ENCODE measurements at places on chromosomes 3 and 15.
A peak's percentile ranks its signal among the peaks of the same experiment; 100 is the strongest.

GRCh38 chr3:10780243-10780642, 35.8 kb upstream of the SLC6A11 start:
- DNase-seq, result no peak

DNA sequence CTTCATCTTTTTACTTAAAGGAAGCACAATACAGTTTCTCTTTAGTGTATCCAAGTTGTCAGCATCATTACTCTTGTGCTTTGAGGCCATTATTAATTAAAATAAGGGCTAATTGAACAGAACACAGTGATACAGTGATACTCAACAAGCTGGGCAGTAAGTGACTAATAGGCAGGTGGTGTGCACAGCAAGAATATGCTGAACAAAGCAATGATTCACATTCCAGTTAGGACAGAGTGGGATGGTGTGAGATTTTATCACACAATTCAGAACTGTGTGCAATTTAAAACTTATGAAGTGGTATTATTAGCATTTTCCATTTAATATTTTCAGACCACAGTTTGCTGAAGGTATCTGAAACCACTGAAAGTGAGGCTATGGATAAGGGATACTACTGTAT, 116.9 kb downstream of the PLOD2 start:
- no peak for DNase-seq

GRCh38 chr3:52088445-52089367, 32.3 kb upstream of the DUSP7 start:
- DNase-seq, result no peak

DNA sequence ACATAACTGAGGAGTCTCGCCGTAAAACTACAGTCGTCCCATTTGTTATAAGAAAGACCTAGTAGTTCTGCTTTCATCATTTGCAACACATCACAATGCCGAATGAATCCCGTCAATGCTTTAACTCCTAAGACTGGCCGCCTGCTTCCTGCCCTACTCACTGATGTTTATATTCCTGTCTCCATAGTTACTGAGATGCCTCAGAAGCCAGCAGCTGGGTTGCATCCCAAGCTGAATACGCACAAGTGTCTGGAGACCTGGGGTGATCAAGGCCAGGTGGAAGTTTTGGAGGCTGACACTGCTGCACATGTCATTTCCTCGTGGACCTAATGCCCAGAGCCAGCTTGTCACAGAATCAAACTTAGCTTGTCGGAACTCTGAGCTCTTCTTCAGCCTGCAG, 95.2 kb upstream of the UBE2E1 start:
- peak; percentile 86 for DNase-seq

DNA sequence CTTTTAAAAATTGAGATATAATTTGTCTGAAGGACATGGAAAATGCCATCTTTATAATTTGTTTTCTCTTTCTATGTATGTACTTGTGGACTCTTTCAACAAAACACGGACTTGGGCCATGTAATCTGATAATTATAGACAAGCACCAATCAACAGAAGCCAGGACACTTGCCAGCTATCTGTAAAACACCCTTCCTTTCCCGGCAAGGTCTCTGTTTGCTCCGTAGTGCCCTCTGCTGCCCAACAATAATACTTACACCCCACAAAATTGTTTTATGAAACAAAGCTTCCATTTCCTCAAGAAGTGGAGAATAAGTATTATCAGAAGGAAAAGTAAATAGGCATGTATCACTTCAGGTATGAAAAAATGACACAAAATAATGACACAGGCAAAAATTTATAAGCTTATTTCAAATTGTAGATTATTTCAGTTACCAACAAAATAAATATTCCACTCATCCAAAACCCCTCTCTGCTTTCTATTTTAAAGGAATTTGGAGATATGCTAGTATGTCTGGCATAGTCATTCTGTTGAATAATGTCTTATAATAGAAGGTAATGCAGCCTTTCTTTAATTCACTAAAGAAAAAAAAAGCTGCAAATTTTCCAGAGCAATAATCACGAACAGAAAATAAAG, 32.8 kb downstream of the MYH15 start:
- peak; percentile 43 for DNase-seq

GRCh38 chr3:41267975-41268640, 68.8 kb downstream of the CTNNB1 start:
- no peak for DNase-seq

- peak; percentile 17 for DNase-seq
These were observed 36.6 kb downstream of the SLCO2A1 start for GRCh38 chr3:133992951-133993620.

- no peak for DNase-seq
These were observed 287.1 kb downstream of the IL5RA start for GRCh38 chr3:2823031-2823430.

DNA sequence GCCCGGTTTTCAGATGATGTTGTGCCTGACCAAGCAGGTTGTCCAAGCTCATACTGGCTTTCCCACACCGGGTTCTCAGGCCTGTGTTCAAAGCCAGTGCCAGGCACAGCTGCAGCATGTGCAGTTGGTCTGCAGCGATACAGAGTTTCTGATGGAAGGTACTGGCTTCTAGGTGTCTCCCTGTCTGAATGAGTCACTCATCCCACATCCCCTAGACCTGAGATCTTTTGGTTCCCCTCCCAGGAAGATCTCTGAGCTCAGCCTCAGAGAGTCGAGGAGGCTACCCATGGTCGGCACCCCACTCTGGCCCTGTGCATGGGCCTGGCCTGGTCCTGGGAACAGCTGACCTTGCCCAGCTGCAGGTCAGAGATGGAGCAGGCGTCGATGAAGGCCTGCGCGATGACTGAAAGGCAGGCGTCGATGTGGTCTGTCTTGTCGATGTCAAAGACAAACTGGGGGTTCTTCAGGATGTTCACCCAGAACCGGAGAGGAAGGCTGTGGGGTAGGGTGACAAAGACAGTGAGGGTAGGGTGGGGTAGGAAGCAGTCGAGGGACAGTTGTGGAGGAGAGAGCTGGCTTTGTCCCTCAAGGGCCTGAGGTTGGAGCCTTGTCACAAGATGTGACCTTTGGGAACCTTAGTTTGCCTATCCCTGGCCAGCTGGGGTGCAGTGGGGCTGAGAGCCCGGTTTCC, 15.3 kb downstream of the H1-8 start:
- no peak for DNase-seq

- DNase-seq, result no peak
These were observed 54.2 kb downstream of the PPARG start for GRCh38 chr3:12343047-12343501.

- no peak for DNase-seq
These were observed 250.5 kb downstream of the SHQ1 start for GRCh38 chr3:72597756-72598195.

GRCh38 chr15:67838789-67839332, 984 bp downstream of the RNU6-1 start:
- peak; percentile 84 for DNase-seq

GRCh38 chr3:153469162-153469561, 307.1 kb downstream of the RAP2B start:
- no peak for DNase-seq

DNA sequence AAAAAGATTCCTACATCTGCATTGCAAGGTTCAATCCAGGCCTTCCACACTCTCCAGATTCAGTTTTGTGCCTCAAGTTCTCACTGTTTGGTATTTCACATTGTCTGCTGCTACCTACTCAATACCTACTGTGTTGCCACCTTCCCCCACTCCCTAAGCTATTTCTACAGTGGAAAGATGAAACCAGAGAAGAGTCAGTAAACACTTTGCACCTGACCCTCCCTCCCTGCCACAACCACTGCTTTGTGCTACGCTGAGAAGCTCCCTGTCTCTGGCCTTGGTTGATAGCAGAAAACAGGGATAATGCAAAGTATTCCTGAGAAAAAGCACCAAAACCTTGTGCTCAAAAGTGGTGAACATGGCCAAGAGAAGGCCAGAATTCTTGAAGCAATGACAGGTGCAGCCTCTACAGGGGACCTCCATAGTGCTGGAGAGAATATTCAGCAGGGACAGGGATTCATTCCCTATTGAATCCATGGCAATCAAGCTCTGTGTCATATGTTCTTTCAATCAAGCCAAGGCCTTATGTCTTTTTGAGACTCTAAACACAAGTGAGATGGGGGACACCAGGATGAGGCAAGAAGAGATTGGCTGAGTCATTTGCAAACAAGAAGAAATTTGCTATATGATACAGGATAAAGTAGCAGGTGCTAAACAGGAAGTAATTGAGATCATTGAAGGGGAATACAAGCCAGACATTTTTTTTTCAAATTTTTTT, 83.5 kb upstream of the LIPC start:
- DNase-seq, result no peak

DNA sequence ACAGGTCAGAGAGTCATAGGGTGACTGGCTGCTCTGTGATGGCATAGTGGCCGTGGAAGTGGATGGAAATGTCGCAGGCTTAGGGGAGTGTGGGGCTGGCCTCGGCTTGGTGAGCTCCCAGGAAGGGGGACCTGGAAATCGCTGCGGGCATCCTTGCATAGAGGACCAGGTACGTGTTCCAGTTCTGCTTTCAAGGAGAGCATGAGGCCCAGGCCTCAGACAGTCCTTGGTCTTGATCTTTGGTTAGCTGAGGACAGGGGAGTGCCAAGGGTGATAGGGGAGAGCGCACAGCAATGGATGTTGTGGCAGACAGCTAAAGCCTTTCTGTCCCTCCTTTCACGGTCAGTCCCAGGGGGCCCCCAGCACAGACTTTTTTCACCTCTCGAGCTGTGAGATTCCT, 110.5 kb downstream of the SNRPN start:
- no peak for DNase-seq

GRCh38 chr3:102124704-102125103, 275.4 kb downstream of the NFKBIZ start:
- no peak for DNase-seq

- no peak for DNase-seq
These were observed 2.4 kb upstream of the MAGI1 start for GRCh38 chr3:66041116-66041515.

- no peak for DNase-seq
These were observed 1.7 kb upstream of the PHGR1 start for GRCh38 chr15:40349163-40349562.

DNA sequence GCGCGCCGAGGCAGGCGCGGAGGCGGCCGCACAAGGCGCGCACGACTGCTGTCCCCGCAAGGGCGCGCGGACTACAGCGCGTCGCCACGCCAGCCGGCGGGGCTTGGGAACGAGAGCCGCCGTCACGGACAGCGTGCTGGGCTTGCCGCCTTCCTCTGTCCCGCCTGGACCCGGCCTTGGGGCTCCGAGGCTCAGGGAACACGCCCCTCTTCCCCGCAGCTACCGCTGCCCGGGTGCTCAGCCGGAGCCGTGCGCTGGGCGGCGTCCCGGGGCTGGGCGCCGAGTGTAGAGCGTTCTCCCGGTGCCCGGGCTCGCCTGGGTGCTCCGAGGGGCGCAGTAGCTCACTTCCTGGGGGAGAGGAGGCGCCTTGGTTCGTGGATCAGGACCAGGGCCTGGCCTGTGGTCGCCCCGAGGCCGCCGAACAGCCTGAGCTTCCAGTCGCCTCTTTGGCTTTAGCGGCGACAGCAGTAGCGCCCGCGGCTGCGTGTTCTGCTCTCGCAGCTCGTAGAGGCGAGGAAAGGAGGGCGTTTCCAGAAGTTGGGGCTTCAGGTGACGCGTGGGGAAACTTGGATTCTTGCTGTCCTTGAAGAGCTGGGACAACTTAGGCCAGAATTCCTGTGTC, 226.7 kb upstream of the C2CD4B start:
- DNase-seq, result peak; percentile 44

GRCh38 chr3:112653881-112654300, 12.9 kb upstream of the CCDC80 start:
- no peak for DNase-seq

GRCh38 chr15:31300208-31300661, 26.4 kb upstream of the KLF13 start:
- DNase-seq, result no peak

DNA sequence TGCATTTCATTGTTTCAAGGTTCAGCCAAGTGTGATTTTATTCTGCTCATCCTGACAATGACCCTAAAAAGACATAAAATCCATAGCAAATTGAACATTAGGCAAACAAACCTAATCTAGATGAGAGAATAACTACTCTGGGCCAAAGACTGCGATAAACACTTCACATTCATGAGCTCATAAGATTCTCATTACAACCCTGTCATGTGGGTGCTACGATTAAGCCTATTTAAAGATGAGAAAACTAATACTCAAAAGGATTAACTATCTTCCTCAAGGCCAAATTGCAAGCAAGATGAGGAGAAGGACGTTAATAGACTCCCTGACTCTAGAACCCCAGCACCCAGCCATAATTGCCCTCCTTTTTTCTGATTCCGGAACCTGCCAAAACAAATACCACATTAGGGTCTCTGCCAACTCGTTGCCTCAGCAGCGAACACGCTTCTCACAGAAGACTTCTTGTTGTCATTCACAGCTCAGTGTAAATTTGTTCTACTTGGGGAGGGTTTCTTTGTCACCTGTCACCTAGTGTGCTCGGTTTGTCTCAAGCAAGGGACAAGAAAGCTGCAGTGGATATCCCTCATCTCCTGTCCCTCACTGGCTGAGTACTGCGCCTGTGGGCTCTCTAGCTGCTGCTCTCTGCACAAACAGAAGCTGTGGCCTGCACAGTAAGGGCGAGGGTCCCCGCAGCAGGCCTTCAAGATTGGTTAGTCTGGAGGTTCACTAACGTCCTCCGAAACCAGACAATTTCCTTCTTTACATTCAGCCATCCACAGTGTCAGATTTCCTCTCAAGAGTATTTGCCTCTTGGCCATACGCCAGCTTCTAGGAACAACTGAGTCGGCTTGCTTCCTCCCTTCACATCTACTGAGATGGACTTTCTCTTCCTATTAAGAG, 200.0 kb upstream of the UBE2E2 start:
- DNase-seq, result no peak

GRCh38 chr15:67063689-67064606, 1.5 kb upstream of the SMAD3 start:
- DNase-seq, result peak; percentile 84

DNA sequence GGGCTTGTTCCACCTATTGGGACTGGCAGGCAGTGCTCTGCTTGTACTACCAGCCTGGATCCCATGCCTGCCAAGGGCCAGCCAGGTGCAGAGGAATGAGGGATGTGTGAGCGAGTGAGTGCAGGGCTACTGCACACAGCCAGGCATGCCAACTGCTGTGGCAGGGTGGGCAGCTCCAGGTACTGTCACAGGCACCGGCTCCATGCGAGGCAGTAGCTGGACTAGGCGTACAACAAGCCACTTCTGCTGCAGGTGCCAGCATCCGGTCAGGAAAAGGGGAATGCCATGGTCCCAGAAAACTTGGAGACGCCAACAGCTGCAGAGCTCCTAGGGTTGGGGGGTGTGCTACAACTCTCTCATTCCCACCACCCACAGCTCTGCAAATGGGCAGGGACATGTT, 1356.7 kb downstream of the SI start:
- DNase-seq, result no peak

- no peak for DNase-seq
These were observed 8.5 kb downstream of the CRBN start for GRCh38 chr3:3170998-3171397.

GRCh38 chr15:99965376-99965775, 232.1 kb upstream of the LYSMD4 start:
- DNase-seq, result no peak

- DNase-seq, result no peak
These were observed 261.0 kb downstream of the SHQ1 start for GRCh38 chr3:72587282-72587681.

DNA sequence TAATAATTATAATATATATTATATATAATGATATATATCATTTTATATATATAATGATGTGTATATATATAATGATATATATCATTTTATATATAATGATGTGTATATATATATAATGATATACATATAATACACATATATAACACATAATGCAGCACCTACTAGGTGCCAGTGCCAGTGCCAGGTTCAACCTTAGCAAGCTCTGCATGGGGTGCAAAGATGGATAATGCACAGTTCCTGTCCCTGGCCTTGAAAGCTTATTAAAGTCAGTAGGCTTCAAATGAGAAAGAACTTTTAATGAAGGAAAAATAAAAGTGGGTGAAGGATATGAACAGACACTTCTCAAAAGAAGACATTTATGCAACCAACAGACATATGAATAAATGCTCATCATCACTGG, 192.7 kb upstream of the SLC2A2 start:
- DNase-seq, result no peak
